Stimulated activated CD4-positive, alpha-beta T cell treated with anti-CD3 and anti-CD28 coated beads, Interleukin-12 subunit alpha, Interleukin-12 subunit beta, amount 100 ng/mL, for 48 hours (primary cell): ENCODE measurements at places on chromosomes 16 and 17.
A peak's percentile ranks its signal among the peaks of the same experiment; 100 is the strongest.

DNA sequence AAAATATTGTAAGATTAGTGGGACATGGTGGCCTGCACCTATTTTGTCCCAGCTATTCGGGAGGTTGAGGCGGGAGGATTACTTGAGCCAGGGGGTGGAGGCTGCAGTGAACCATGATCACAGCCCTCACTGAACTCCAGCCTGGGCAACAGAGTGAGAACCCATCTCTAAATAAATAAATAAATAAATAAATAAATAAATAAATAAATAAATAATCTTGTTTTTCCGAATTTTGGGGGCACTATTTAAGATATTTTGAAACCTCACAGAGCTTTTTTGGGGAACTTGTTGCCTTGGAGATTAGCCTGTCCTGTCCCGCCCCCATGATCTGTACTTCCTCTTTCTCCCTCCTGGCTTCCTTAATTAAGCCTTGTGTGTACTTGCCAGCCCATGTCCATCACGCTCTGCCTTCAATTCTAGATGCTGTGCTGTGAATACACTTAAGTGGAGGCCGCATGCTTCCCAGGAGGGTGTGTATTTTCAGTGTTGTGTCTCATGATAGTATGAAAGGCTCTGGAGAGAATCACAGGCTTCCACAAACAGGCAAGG lies 4.4 kb downstream of the LGALS9 start:
- DNase-seq = no peak

DNA sequence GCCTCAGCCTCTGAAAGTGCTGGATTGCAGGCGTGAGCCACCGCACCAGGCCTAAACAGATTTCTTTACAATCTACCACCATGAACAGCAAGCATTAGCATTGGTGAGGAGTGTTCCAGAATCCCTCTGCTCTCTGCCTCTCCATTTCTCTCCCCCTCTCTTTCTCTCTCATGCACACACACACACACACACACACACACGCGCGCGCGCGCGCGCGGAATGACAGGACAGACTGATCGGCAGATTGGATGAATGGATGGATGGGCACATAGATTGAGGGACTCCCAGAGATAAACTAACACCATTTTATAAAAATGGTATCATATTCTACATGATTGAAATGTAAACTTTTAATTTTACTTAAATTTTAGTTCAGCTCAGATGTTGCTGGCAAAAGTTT lies 3.3 kb downstream of the CARD14 start:
- DNase-seq = no peak

DNA sequence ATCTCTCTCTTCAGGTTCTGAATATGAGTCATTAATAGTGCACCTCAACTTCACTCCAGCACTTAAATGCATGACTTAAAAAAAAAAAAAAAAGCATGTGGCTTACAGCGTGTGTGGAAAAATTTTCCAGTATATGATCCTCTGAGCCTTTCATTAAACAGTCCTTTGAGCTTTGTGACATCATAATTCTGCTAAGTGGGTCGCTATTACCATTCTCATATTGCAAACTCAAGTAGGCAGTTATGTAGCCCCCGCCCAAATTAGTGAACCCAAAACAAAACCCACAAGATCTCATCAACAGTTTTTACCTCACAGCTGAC lies 672 bp downstream of the CMTR2 start:
- DNase-seq = no peak

DNA sequence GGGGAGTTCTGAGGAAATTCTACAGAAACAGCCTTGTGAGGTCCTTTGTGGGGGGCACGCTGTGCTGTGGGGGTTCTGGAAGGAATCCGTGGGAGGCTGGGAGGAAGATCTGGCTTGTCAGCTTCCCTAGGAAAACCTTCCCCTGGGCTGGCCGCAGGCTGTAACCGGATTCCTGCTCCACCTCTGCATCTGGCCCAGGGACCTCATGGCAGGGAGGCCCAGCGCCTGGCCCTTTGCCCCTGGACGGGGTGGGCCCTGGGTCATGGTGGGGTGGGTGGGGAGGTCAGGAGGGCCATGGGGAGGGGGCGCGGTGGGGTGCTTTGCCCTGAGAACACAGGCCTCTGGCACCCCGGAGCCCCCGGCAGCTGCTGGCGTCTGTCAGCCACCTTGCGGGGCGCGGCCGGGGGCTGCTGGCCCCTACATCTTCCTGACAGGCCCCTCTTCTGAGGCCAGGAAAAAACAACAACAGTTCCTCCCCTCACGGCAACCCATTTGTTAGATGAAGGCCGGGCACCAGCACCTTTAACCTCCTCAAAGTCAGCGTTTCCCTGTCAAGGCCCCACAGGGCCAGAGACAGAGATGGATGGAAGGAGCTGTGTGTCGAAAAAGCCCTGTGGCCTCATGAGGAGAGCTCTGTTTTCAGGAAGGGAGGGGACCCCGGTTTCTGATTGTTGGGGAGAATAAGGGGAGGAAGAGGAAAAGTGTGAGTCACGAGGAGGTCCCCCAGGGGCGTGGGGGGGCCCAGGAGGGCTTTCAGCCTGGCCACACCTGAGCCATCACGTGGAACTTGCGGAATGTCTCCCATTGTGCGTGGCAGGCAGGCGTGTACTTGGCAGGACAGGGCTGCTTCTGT lies 3.6 kb upstream of the MEOX1 start:
- no peak for DNase-seq

- DNase-seq = no peak
These were observed 11.8 kb downstream of the CMTM2 start for GRCh38 chr16:66591018-66591417.

GRCh38 chr16:4071686-4072561 lies 44.3 kb downstream of the ADCY9 start:
- DNase-seq = no peak

- no peak for DNase-seq
These were observed 664 bp downstream of the HBQ1 start for GRCh38 chr16:180681-181564.

GRCh38 chr16:31010585-31011325 lies at the start of gene STX1B:
STX1B (minus strand) TSS chr16:31010638; CDS start chr16:31010396, 242 bp downstream.
- DNase-seq = no peak

- no peak for DNase-seq
These were observed 11.0 kb downstream of the FTO start for GRCh38 chr16:53715023-53715384.

GRCh38 chr17:43755389-43755875 lies 3.2 kb downstream of the SOST start:
- DNase-seq = no peak

DNA sequence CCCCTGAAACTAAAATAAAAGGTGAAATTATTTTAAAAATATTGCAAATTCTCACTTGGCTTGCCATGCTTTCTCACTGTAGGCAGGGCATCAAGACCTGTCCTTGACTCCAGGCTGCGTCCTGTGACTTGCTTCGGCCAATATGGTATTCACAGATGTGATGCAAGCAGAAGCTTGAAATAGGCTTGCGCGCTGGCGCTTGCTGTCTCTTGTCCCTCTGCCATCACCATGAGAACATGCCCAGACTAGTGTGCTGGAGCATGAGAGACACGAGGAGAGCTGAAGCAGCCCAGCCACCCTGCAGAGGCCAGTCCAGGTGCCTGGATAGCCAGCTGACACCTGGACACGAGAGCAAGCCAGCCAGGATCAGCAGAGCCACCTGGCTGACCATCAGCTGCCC lies 21.8 kb upstream of the ZKSCAN2 start:
- no peak for DNase-seq

- DNase-seq = no peak
These were observed 61.1 kb downstream of the BANP start for GRCh38 chr16:88012360-88012759.

- DNase-seq = no peak
These were observed 107.8 kb downstream of the ENGASE start for GRCh38 chr17:79182176-79183042.

DNA sequence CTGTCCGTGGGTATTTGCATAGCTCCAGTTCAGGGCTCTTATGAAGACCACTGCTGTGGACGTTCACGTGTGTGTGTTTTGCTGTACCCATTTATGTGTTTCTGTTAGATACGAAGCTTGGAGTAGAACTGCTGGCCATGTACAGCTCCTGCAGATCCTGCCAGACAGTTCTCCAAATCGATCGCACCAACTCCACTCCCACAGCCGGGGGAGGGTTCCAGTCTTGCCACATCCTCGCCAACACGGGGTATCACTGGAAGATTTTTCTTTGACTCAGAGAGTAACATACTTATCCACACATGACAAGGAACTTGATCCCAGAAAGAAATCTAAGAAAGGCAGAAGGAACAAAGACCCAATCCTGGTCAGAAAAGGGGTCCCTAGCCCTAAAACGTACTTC lies 37.4 kb downstream of the TMEM186 start:
- no peak for DNase-seq

- DNase-seq = no peak
These were observed 14.2 kb downstream of the SAP30BP start for GRCh38 chr17:75681289-75681688.

DNA sequence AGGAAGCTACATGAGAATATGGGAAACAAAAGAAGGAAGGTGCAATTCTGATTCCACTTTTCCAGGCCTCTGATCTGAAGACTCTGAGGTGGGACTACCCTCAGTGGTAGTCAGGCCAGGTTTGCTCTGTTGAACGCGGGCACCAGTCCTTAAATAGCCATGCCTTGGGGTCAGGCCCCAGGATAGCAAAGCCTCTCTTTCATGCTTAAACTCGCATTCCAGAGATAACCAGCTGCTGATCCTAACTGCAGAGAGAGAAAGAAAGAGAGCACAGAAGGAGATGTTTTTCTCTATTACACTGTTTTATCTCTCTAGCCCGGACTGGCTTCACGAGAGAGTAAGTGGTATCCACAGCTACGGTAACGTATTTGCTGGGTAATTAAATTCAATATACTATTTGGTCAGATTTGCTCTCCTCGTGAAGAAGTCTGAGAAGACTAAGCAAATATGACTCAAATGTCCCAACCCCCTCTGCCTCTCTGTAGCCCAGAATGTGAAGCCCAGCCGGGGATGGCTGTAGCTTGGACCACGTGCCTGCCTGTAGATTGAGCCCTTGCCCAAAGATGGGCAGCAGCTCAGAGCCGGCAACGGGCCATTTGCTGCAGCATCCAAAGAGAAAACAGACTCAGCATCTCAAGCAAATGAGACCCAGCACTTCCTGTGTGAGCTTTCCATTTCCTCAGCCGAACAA lies 122.2 kb downstream of the SMG6 start:
- DNase-seq = no peak

DNA sequence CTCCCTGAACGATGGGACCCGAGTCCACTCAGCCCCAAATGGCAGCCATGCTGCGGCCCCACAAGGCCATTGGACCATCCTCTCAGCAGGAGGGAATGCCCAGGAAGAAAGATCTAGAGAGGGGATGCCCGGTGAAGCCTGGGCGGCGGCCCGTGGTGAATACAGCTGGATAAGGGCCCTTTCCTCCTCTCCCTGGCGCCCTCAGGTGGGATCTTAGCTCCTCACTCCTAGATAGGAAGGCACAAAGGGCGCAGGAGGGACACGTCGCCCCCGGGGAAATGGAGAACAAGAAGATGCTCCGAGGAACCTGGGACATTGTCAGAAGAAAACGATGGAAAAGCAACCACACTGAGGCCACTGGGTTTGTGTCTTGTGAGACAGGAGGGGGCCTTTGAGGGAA lies 2.5 kb downstream of the CD300C start:
- DNase-seq = no peak

- no peak for DNase-seq
These were observed 23.7 kb upstream of the RCVRN start for GRCh38 chr17:9928601-9929333.

DNA sequence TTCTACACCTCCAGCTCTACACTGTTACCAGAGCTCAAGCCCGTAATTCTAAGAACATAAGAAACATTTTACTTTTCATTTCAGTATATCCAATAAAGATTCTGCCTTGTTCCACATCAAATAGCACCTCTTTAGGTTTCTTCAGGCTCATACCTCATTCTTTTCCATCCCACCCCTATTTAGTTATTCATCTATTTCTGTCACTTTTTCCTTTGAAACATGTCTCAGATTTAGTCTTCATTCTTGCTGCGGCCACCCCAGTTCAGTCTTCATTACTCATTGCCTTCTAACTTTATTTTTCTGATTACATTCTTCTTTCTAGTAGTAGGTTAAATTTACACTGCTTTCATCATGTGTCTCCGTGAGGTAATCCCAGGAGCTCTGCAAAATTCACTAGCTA lies 33.5 kb downstream of the PPM1E start:
- DNase-seq = peak; percentile 2

- DNase-seq = no peak
These were observed 62.7 kb downstream of the FOXK2 start for GRCh38 chr17:82582213-82582612.

DNA sequence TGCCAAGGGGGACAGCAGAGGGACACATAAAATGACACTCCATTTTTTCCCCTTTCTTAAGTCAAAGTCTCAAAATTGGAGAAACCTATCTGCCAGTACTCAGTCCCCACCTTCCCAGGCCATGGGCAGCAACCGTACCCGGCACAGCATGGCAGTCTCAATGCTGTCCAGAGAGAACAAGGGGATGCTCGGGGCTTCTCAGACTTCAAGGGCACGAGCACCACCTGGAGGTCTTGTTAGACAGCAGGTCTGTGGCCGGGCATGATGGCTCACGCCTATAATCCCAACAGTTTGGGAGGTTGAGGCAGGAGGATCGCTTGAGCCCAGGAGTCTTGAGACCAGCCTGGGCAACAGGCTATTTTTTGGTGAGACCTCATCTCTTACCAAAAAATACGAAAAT lies 3.2 kb downstream of the DNAH17 start:
- no peak for DNase-seq

DNA sequence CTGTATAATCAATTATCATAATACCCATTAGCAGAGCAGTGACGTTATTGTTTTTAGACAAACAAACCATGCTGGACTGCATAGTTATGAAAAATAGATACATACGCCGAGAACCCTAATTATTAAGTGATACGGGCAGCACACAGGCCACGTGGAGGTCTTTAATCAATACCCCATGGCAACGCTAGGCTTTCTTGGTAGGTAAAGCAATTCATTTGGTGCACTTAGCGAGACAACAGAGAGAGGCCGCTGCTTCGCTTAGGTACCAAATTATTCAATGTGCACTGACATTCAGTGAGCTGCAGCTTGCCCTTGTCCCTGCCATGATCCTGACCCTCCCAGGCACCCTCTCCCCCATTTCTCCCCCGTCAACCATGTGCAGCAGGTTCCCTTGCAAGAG lies 12.9 kb downstream of the SALL1 start:
- DNase-seq = no peak

DNA sequence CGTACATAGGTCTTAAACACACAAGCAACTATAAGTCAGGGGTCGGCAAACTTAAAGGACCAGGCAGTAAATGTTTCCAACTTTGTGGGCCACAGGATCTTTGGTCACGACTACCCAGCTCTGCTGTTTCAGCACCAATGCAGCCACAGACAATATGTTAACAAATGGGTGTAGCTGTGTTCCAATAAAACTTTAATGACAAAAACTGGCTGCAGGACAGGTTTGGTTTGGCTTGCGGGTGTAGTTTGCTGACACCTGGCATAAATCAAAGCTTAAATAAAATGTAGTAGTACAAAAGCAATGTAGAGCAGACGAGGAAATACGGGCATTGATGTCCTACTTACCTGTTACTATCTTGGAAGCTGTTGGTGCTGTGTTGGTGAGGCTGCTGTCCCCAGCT lies 84.7 kb downstream of the SLC5A11 start:
- DNase-seq = no peak

DNA sequence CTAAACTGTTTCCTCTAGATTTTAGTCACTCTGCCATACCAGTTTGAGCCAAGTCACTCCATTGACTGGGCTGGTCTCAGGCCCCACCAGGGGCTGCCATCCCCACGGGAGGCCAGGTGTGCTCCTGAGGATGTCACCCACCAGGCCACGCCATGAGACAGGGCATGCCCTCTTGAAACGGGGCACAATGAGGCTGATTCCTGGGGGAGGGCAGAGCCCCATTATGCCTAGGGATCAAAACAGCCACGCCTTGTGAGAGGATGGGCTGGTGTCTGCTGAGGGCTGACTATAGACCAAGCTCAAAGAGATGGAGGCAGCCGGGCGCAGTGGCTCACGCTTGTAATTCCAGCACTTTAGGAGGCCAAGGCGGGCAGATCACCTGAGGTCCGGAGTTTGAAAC lies 21.5 kb downstream of the GINS2 start:
- no peak for DNase-seq
